ENCODE measurements at places on chromosomes 1 and 21. TPM values are rescaled to one million over a fixed set of nuclear protein-coding genes. Genes with fewer than 3 reads are reported as not detected.

DAB1 gene
- total RNA-seq = not detected

CLCA2 gene
- total RNA-seq = not detected

LHX8 gene
- not detected for total RNA-seq

DNAJC6 gene
- total RNA-seq = 3.0 TPM

DNA sequence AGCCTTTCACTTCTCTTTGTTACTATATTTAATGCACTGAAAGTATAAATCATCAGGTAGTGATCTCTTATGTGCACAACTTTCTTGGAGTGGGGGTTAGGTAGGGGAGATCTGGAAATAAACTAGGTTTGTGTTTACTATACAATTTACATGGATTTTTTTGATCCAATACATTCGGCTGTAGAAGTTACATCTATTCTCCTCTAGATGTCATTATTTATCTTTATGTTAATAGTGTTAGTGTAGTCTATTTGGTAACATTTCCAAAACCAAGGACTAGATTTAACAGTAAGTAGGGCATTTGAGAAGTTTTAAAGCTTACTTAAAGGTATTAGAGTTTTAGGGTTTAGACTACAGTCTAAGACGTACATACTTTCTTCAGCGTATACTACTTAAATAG lies 5.4 kb downstream of the VPS45 start:
- H3K27ac ChIP-seq = no peak overlapping the region
- H3K27me3 ChIP-seq = no peaks in the 10 kb centered on the region
- H3K36me3 ChIP-seq = peaks cover 56% of the 10 kb centered on the region
- DNase-seq = no peak
- H3K4me3 ChIP-seq = no peak overlapping the region

DNA sequence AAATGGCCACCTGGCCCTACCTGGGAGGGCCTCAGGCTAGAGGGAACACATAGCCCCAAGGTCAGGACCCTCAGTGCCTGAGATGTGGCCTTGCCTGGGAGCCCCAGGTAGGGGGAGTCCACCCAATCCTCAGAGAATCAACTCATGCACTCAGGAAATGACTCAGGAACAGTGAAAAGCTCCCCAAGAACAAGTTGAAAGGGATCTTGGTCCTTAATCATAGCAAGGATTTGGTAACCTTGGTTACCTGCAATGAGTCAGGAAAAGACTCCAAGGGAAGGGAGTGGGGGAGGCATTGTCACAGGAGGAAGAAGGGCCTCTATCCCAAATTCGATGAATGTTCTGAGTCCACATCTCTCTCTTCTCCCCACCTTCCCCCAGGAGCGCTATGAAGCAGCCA lies 17.0 kb downstream of the MAP7D1 start:
- H3K4me1 ChIP-seq = peaks cover 7% of the 10 kb centered on the region
- no peaks in the 10 kb centered on the region for H3K27me3 ChIP-seq
- H3K4me3 ChIP-seq = no peak overlapping the region
- no peak overlapping the region for H3K27ac ChIP-seq

GRCh38 chr1:161733526-161733925 lies 12.2 kb downstream of the FCRLB start:
- no peaks in the 10 kb centered on the region for H3K36me3 ChIP-seq
- H3K4me3 ChIP-seq = no peak overlapping the region
- H3K27ac ChIP-seq = no peak overlapping the region
- DNase-seq = no peak

Measured in activated T-helper 2 cell treated with anti-CD3 and anti-CD28 coated beads, Interferon-gamma antibody, Interleukin-2, Interleukin-4, amounts not matched to agents 10 μg/mL and 5 μg/mL and 100 μg/mL, durations not matched to agents 14 hours and 24 hours and 36 hours (primary cell).